Stimulated activated CD8-positive, alpha-beta memory T cell treated with anti-CD3 and anti-CD28 coated beads, Interleukin-15, amount 100 ng/mL, for 24 hours (primary cell): ENCODE measurements at places on chromosomes 4 and X.

- no peak for DNase-seq
These were observed 19.4 kb downstream of the AWAT2 start for GRCh38 chrX:70030301-70030767.

- no peak for DNase-seq
These were observed 984.6 kb upstream of the TENM3 start for GRCh38 chr4:181258569-181258968.

GRCh38 chr4:109921384-109921808 lies 8.7 kb downstream of the EGF start:
- no peak for DNase-seq

DNA sequence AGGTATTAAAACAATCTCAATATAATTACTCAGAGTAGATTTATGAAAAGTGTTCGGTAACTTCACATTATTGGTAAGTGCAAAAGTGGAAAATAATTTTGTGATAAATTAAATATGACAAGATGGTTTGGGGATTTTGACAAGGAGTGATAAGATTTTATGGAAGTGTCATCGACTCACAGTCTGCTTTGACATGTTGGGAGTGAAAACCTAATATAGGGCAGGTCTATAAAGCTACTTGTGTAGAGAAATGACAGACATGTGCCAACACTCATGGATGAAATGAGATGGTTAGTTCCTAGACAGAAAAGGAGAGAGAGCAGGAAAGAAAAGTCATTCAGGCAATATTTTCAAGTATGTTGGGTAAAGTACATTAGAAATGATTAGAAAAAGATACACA lies 456.8 kb downstream of the TRAM1L1 start:
- no peak for DNase-seq

GRCh38 chr4:110487873-110488272 lies 11.9 kb downstream of the ENPEP start:
- no peak for DNase-seq

DNA sequence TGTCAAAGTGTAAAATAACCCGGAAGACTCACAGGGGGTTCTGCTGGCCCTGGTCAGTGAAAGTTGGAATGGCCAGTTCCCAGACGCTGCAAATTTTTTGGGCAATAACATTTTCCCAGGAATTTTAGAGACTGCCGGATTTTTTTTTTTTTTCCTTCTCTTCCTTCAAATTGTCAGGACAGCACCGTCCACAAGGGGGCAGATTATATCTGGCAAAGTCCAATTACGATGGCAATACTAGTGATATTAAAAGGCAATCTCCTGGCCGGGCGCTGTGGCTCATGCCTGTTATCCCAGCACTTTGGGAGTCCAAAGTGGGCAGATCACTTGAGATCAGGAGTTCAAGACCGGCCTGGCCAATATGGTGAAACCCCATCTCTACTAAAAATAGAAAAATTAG lies 20.5 kb downstream of the SLC25A5 start:
- DNase-seq = no peak

DNA sequence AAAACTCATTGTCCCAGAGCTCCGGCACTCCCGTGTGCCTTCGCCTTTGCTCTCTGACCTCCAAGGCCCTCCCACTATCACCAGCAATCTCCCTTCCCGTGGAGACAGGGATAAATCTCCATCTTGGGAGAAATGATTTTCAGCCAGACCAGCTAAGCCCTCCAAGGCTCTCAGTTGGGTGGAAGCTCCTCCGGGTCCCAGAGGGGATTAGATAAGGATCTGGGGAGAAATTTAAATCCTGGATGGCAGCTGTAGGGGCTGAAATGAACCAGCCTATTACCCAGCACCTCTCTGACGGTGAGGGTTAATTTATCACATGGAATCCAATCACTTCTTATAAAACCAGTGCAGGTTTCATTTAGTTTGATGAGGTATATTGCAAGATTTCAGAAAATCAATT lies 366.2 kb downstream of the FBXW7 start:
- DNase-seq = no peak

DNA sequence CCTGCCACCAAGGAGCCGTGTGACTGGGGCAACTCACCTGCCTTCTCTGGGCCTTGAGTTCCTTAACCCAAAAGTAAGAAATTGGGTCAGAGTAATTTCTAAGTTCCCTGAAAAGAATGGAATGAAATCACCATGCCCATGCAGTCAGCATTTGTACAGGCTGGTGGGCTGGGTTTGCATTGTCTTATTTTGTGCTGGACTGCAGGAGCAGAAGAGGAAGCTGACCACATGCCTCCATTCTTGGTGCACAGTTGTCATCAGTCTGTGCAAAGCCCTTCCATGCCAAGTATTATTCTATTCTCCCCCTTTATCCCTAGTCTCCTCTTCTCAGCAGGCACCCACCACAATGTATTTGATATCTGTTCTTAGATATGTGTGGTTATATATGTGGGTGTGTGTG lies 56.3 kb downstream of the FHDC1 start:
- DNase-seq = no peak
